ENCODE measurements at places on chromosomes 11 and 22.
A peak's percentile ranks its signal among the peaks of the same experiment; 100 is the strongest.

DNA sequence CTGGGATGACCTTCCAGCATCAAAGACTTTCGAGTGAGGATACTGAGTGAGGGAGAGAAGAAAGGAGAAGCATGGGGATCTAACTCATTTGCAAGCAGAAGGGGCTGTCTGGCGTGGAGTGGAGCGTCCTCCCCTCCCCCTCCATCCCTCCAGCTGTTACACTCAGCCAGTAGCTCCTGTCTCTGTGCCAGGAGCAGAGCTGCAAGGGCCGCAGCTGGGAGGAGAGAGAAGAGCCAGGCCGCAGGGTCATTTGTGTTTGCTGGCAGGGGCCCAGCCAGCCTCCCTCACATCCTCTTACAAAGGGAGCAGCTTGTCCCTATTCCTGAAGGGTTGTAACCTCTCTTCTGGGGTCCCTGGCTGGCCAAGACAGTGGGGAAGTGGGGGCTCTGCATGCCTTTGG lies 57.9 kb downstream of the NECTIN1 start:
- no peak for DNase-seq

GRCh38 chr22:48369789-48370507 lies 1457.7 kb downstream of the BRD1 start:
- DNase-seq, result no peak

DNA sequence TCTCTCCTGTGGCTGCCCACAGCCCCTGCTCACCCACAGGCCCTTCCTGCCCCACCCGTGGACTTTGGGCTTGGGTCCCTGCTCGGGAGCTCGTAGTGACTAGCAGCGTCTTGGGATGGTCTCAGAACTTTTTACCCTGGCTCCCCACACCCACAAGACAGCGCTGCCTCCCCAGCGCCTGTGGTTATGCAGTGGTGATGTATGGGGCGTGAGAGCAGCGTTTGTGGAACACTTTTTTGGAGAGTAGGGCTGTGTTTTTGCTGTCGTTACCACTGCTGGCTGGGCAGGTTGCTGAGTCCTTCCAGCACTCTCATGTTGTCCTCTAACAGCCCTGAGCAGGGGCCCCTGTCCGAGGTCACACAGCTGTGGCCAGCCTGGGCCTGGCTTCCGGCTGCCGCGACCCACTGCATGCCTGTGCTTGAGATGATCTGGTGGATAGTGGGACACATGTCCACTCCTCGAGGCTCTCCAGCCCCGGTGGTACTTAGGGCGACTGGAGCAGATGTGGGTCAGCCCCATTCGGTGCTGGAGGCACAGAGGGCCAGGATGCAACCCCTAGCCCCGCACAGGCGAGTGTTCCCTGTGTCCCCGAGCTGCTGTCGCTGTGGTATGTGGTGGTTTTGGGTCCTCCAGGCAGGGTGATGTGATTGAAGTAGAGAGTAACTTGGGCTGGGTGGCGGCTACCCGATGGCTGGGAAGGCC lies 7.1 kb upstream of the GRAMD4 start:
- DNase-seq, result peak; percentile 46

DNA sequence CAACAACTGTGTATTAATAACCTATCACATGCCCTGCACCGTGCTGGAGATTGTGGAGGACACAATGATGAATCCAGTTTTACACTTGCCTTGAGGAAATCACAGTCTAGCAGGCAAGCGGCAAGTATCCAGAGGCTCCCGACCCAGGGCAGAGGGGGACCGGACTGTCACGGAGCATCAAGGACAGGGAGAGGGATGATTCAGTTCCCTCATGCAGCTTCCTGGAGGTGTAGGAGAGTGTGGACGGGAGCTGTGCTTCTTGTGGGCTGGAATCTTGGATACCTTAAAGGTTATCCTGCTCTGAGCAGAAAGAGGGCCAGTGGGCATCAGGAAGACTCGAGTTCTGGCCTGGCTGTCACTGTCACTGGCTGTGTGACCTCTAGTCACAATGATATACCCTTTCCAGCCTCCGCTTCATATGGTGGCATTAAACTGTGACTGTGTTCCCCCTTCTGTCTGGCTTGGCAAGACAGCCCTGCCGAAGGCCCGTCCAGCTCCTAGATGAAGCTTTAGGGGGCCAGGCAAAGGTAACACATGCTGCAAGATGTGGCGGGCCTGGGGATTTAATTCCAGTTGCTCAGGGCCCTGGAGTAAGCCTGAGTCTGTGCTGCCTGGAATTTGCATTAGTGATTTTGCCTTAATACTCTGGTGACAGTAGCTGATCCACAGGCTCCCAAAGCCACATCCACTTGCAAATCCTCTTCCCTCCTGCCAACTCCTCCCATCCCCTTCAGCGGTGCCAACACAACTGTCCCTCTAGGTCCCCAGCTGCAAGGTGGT lies 162.8 kb downstream of the DSCAML1 start:
- no peak for DNase-seq

DNA sequence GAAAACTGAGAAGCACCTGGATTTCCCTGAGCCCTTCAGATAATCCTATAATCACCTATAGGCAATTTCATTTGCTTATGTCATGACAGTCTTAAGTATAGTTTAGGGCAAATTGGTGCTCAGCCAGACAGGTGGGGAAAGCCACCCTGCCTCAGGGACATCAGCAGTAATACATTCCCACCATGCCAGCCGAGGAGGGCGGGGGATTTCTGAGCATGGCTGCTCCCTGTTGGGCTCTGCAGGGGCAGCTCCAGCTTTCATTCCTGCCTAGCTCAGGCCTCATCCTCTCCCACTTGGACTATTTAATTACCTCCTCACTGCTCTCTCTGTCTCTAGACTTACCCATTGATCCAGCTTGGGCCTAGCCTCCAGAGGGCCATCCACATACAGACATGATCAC lies 9.0 kb upstream of the DRD2 start:
- DNase-seq, result no peak

- DNase-seq, result peak; percentile 81
Observed at GRCh38 chr11:118610773-118611432, 3.5 kb downstream of the PHLDB1 start.

DNA sequence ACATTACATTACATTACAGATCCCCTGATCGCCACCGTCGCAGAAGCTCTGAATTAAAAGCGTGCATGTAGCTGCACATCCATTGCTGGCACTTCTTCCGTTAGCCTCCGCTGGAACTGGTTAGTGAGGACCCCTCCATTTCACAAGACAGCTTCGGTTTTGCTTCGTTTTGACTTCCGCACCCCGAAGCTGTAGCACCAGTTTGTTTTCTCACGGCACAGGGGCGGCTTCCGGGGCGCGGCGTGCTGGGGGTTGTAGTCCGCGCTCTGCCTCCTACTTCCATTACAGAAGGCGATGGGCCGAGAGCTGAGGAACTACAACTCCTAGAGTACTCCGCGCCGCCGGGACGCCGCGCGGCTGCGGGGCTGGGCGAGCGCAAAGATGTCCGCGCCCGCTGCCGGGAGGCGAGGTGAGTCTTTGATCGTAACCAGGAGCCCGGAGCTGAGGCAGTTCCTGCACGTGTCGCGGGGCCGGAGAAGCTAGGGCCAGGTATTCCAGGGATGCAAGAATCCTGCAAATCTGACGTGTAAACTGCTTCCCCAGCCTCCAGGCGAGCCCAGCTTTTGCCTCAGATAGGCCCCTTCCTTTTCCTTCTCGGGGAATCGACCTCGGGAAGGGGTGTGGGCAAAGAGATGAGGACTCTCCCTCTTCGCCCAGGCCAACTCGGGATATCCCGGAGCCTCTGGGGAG lies at the start of gene PEX26:
TSS of gene PEX26 (plus strand) at position 352 of the 690 bp plus-strand sequence. CDS start 387 bp downstream, outside the sequence.
- peak; percentile 96 for DNase-seq

DNA sequence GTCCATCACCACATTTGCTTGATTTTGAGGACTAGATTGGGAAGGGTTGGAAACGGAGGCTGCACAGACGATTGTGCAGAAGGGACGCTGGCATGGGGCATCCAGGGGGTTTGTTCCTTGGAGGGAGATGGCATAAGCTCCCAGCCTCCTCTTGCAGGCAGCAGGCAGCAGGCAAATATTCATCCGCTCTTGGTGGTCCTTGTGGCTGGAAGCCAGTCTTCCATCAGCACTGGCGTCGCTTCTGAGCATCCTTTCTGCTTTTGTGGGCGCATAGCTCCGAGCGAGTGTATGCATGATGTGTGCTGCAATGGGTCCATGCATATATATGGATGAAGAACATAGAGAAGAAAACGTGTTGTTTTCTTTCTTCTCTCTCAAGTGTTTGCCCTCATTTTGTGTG lies 166.1 kb upstream of the NTM start:
- no peak for DNase-seq

DNA sequence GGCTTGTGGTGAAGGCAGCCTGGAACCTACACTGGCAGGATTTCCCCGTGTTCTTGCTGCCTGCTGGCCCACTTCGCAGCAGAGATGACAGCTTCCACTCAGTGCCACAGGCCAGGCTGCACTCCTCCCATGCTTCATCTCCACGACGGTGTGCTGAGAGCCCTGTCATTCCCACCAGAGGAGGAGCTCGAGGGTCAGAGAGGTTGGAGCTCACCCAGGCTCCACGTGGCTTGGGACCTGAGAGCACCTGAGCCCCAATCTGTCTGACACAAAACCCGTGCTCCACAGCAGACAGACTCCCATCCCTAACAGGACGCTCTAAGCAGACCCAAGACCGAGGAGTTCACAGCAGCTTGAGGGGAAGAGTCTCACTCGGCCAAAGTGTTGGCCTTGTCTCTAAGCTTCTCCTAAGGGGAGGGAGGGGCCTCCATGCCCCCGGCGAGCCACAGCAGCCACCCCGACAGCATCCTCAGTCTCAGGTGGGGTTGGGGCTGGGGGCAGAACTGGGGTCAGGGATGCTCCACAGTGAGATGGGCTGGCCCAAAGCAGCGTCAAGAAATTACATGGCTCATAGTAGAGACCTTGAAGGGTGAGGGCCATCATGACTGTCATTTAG lies 10.7 kb downstream of the LRFN4 start:
- no peak for DNase-seq

DNA sequence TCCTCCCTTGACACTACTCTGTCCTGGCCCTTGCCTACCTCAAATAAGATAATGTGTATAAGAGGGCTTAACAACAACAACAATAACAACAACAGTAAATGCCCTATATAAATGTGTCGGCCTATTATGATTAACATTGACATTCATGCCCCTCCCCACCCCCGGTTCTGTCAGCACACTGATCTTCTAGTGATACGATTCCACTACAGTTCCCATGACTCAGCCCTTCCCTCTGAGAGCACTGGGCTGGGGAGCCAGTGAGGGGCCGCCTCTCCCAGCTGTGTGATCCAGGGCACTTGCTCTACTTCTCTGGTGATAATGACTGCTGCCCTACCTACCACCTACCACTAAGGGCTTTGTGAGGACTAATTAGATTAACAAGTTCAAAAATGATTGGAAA lies 92.2 kb upstream of the PHOX2A start:
- DNase-seq, result peak; percentile 9

Measured in stimulated activated CD4-positive, alpha-beta T cell treated with anti-CD3 and anti-CD28 coated beads, Interleukin-1b, Interleukin-23, amount 100 ng/mL, for 48 hours (primary cell).